ENCODE measurements at places on chromosomes 2 and 18. TPM values are rescaled to one million over a fixed set of nuclear protein-coding genes. Genes with fewer than 3 reads are reported as not detected.

DNA sequence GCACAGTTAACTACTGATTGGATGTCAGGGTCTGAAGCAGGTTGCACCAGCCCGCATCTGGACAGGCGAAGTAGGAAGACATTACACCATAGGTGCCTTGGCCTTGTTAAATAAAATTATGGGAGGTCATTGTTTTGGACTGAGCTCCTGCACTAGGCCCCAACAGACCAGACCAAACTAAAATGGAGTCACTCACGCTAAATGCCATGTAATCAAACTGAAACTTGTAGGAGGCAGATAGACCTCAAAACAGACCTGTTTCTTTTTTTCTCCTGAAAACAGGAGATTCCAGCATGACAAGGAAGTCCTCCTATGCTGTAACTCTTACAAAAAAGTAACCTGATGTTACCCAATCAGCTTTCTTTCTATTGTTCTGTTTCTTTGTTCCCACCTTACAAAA, 15.5 kb upstream of the NFU1 start:
- no peak for DNase-seq

DNA sequence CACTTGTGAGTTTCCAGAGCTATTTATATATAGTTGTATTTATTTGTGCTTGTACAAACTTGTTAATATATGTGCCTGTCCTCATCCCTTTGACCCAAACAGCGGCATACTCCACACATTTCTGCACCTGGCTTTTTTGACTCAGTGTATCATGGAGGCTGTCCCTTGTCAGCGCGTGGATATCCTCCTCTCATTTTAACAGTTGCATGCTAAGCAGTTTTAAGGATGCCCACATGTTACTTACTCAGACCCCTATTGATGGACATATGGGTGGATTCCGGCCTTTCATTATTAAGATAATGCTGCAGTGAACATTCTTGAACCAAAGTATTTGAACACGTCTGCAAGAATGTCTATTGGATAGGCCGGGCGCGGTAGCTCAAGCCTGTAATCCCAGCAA, 655 bp upstream of the MREG start:
- no peak for DNase-seq

SCTR gene
- not detected for total RNA-seq

UNC80 gene
- not detected for total RNA-seq

DNA sequence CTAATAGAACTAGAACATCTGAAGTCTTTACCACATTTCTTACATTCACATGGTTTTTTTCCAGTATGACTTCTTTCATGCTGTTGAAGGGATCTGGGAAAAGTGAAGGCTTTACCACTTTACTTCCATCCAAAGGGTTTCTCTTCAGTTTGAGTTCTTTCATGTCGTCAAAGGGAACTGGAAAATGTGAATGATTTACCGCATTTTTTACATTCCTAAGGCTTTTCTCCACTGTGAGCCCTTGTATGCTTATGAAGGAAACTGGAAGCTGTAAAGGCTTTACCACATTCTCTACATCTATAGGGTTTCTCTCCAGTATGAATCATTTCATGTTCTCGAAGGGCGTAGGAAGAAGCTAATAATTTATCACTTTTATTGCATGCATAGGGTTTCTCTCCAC, 46.7 kb downstream of the NBEAL1 start:
- no peak for DNase-seq

- DNase-seq = no peak
Observed at GRCh38 chr2:231673348-231673770, 35.0 kb upstream of the PTMA start.

- DNase-seq = no peak
Observed at GRCh38 chr18:61991201-61991600, 98.4 kb upstream of the RNF152 start.

RAB12 gene
- 10.9 TPM for total RNA-seq

GRCh38 chr2:46486436-46486835, 7.1 kb downstream of the TMEM247 start:
- no peak for DNase-seq
